ENCODE measurements at places on chromosomes 11 and 22. TPM values are rescaled to one million over a fixed set of nuclear protein-coding genes. Genes with fewer than 3 reads are reported as not detected.
A peak's percentile ranks its signal among the peaks of the same experiment; 100 is the strongest.

The PNPLA5 gene
- polyA plus RNA-seq = not detected

The RAB38 gene
- 6.9 TPM for polyA plus RNA-seq

GRCh38 chr22:45210577-45210976 is 30.1 kb downstream of the KIAA0930 start:
- DNase-seq = no peak

DNA sequence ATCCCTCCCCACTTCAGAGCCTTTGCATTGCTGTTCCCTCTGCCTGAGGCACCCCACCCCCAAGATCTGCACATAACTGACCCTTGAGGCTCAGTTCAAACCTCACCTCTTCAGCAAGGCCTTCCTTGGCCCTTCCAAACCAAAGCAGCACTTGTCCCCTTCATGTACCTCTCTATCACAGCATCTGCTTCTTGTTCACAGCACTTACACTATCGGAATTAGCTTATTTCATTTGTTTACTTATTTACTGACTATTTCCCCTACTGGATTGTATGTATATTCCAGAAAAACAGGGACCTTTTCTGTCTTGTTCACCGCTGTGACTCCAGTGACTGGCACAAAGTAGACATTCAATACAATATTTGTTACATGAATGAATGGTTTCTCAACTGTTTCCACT is 38.0 kb downstream of the HORMAD2 start:
- DNase-seq = no peak

DNA sequence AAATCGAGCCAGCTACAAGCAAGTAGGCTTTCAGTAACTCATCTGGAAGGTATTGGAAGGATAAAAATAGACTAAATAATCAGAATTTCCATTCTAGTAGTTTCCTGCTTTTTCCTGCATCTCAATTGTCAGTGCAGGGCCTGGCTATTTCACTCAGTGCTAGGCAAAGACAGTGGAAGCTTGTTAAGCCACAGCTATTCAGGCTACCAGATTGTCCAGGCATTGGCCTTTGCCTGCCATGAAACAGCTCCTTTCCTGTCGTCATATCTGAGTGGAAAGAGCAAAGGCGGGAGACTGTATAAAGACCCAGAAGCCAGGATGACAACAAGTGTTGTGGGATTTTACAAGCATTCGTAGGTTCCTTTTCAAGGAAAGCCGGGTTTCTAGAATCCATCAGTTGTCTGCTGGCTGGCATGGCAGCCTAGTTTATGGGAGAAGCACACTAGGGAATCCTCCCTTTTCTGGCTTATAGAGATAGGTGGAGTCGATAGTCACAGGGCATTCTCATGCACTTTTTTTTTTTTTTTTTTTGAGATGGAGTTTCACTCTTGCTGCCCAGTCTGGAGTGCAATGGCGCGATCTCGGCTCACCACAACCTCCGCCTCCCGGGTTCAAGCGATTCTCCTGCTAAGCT is 2.0 kb upstream of the TNRC6B start:
- DNase-seq = no peak

DNA sequence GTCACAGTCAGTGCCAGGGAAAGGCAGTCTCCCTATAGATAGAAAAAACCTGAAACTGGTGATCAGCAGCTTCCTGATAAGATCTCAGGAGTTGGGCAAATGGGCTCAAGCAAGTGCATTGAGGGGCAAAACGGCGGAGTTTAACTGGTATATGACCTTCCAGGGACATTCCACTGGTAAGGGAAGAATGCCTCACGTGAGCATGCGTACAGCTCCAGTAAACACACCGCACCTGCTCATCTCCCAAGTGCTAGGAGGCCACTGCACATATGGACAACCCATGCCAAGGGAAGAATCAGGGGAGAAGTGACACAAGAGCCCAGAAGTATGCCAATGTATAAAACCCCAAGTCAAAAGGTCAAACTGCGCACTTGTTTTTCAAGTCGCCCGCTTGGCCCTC is 11.6 kb downstream of the HEPHL1 start:
- no peak for DNase-seq

DNA sequence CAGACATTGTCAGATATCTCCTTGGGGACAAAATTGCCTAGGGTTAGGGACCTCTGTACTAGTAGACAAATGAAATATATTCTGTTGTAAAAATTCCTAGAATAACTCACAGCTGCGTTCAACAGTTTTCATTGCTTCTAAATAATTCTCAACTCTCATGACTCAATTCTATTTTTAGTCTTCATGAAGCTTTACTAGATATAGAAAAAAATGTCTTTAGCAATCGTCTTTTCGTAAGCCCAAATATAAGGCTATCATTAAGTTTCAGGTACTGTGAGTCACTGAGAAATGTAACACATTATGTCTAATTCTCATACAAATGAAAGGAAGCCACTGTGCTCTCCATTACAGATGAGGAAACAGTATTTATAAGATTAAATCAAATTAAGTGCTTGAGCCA is 6.4 kb downstream of the MMP12 start:
- peak; percentile 75 for DNase-seq

GRCh38 chr11:109911488-109911887 is 181.7 kb upstream of the ZC3H12C start:
- no peak for DNase-seq

DNA sequence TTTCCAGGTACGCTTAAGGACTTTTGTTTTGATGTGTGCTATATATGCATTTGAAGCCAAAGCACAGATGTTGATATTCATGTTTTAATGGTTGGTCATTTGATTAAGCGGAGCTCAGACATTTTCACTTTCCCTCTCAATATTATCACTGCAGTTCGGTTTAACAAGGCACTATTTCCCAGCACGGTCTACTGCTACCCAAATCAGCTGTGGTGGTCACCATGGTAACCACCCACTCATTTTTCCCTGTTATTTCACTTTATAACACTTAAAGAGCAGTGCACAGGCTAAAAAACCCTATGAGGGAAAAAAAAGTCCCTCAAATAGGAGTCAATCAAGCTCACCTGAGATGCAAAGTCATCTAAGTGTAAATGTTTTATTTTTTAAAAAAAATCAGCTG is 439.6 kb upstream of the CCDC90B start:
- no peak for DNase-seq

DNA sequence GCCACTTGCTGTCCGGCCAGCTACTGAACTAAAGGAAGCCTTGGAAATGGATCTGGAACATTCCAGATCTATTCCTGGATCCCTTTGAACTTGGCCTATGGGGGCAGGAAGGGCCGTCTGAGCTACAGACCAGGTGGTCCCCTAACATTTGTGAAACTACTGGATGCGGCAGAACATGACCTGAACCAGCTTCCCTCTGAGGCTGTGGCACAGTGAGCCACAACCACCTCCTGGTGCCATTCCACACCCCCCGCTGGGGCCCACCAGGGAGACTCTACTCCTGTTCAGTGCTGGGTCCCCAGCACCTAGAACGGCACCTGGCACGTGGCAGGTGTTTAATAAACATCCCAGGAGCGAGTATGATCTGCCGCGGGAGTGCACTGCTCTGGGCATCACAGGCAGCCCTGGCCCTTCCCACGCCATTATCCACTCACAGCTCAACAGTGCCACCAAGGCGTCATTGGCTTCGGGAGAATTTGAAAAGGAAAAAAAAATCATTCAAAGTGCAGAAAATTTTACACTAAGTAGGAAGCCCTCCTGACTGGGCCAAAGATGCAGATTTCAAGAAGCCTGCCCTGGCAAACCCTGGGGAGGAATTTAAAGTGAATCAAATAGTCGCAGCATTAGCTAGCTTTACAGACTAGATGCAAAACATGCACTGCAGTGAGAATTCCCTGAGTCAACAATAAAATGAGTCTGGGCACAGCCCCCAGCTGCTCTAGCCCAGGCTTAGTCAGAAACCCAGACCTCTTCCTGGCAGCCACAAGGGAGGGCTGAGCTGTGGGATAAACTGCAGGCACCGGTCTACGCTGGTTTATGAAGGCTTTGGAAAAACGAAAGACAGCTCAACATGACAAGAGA is 14.3 kb upstream of the EFCAB6 start:
- no peak for DNase-seq

GRCh38 chr11:5665746-5666401 is 19.0 kb downstream of the TRIM5 start:
- no peak for DNase-seq

GRCh38 chr11:64009710-64010109 is 23.5 kb downstream of the OTUB1 start:
- DNase-seq = no peak

DNA sequence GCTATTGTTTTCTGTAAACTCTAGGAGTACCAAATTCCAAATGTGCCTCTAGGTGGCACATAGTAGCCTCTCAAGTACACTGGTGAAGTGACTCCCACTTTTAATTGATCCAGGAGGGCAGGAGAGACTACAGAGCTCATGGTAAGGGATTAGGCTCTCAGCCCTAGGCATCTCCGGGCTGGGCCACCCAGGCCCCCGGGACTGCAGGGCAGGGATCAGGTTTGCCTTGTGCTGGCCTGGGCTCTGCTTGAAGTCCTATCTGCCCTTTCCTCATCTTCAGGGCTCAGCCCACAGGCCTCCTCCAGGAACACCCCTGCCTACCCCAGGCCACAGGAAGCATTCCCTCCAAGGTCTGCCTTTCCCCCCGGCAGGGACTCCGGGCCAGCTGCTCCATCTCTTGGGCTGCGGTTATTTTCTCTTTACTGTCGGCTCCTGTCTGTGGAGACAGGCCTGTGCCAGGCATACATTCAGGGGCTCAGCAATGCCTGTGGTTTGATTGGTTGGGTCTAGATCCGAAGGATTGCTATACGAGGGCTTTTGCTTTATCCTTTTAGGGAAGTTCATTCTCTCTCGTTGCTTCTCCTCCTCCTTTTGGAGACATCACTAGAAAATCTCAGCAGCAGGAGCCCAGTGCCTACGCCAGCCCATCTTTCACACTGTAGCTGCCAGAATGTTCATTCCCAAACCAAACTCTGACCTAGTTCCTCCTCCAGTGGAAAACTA is 32.8 kb downstream of the PARVA start:
- DNase-seq = no peak

GRCh38 chr11:30740091-30740490 is 153.9 kb upstream of the MPPED2 start:
- no peak for DNase-seq

- no peak for DNase-seq
These were observed 10.3 kb upstream of the FADD start for GRCh38 chr11:70192666-70193410.

- no peak for DNase-seq
These were observed 365.3 kb upstream of the PDGFD start for GRCh38 chr11:104529213-104529612.

GRCh38 chr11:126153972-126154371 is 57.5 kb downstream of the RPUSD4 start:
- peak; percentile 62 for DNase-seq
